ENCODE measurements at places on chromosomes 11 and 22.

- DNase-seq = no peak
These were observed 56.8 kb downstream of the C22orf31 start for GRCh38 chr22:29004647-29005371.

DNA sequence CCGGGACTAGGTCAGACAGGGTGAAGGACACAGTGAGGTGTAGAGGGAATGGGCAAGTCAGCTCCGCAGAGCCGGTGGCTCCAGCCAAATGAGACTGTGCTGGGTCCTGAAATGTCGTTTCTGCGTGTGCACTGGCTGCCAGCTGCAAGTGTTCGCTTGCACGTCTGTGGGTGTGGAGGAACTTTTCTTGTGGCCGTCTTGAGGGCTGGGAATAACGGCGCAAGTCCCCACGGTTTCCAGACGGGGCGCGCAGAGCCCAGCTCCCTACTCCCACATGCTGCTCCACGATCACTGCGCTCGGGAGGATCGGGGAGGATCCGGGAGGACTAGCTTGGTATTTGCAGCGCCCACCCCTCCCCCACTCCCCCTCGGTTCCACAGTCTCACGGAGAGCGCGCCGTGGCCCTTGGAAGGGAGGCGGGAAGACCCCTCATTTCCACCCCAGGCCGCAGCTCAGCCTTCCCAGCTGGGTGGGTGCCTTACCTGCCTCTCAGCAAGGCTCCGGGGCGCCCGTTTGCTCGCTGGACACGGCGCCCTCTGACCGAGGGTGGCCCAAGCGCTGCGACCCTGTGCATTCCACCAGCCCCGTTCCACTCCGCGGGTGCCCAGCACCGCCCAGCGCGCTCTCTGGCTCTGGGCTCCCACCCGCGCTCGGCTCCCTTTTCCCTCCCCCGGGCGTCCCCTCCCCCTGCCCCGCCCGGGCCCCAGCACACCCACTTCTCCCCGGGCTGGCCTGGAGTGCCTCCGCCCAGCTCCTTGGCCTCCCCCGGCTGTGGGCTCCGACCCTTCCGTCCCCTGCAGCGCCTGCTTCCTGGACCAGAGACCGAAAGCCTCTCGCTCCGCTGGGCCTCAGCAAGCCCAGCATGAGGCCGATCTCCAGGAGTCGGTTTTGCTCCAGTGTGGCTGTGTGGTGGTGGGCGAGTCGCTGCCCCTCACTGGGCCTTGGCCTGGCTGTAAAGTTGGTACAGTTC is at the start of gene KCNE3:
KCNE3 (minus strand) TSS at position 634 of the 970 bp plus-strand sequence. CDS start 9,986 bp downstream, outside the sequence.
- DNase-seq = no peak

DNA sequence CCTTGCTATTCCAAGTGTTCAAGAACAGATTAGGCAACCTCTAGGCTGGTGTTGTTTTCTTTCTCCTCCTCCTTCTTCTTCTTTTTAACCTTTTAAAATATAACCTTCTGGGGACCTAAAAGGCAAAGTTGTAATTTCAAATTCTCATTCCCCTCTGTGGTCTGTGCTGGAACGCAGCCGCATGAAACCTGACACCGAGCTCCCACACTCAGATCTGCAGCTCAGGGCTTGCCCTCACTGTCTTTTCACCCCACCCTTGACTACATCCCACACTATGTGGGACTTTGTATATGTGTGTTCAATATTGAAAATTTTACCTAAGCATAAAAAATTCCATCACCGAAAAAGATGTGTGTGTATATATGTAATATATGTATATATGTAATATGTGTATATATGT is 62.0 kb upstream of the ARHGAP42 start:
- DNase-seq = no peak

DNA sequence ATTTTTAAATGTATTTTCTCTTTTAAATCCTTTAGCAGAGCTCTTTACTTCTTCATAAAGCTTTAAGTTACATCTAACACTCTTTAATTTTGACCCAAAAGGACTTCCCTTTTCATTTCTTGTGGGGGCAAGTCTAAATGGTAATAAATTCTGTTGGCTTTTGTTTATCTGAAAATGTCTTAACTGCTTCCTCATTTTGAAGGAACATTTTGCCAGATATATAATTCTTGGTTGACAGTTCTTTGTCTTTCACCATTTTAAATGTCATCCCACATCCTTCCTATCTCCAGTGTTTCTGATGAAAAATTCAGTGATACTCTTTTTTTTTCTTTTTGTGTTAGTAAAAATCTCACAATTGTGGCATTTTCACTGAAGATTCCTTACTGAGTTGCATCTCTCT is 44.7 kb upstream of the ZBTB44 start:
- no peak for DNase-seq

GRCh38 chr11:73194034-73194507 is 24.0 kb upstream of the P2RY2 start:
- DNase-seq = no peak

GRCh38 chr11:73384872-73385689 is 8.9 kb downstream of the RELT start:
- no peak for DNase-seq

DNA sequence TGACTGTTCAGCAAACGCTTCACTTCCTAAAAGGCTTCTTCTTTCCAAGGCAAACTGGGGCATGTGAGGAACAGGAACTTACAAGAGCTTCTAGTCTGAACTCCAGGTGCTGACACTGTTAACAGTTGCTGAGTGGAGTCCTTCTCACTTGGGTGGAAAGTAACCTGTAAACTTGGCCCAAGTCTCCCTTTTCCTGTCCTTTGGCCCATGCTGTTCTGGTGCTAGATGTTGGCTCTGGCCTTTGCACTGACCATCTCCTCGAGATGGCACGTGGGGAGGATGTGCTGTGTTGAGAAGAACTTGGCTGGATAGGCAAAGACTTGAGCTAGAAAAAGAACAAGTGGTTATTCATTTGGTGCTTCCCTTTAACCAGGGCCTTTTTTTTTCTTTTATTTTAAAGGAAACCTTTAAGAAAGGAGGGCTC is 53.6 kb downstream of the PTPRJ start:
- DNase-seq = no peak

DNA sequence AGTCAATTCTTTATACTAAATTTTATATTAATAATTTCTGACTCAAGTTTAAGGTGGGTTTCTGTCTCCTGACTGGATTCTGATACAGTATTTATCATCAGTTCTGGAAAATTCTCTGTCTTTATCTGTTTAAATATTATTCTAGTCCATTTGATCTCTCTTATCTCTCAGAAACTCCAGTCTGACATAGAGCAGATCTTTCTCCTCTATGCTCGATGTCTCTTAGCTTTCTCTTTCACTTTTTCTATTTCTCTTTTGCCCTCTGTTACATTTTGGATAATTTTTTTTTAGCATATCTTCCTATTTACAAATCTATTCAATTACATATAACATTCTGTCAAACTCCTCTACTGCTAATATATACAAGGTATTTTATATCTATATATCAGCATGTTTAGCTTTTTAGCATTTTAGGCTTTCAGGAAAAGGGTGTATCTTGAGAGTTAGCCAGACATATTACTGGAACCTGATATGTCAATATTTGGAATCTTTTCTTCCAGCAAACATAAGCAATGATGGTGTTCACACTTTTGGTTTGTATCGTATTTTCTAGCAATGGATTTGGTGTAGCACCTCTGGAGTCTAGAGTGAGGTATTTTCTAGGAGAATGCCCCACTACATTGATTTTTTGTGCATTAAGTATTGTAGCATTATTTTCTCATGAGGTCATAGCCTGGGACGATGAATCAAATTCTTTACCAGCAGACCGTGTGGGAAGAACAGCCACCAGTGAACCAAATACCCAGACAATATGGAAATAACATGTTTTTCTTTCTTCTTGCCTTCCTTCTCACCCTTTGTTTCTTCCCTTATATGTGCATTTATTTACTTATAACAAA is 4.1 kb upstream of the NNMT start:
- no peak for DNase-seq

- DNase-seq = no peak
These were observed 382.9 kb downstream of the BRD1 start for GRCh38 chr22:49444781-49445180.

DNA sequence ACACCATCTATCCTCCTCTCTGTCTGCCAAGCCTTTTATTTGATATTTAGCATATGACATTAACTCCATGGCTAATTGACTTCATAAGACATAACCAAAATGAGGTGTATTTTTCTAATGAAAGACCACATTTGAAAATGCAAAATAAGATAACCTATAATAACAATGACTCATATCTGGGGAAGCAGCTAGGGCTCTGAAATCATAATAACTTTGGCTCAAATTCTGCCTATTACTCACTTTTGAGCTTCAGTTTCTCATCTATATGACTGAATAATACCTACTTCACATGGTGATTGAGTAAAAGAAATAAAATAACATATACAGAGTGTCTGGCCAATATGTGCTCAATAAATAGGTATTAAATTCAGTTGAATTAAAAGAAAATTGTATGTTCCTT is 1419.8 kb upstream of the TENM4 start:
- no peak for DNase-seq

DNA sequence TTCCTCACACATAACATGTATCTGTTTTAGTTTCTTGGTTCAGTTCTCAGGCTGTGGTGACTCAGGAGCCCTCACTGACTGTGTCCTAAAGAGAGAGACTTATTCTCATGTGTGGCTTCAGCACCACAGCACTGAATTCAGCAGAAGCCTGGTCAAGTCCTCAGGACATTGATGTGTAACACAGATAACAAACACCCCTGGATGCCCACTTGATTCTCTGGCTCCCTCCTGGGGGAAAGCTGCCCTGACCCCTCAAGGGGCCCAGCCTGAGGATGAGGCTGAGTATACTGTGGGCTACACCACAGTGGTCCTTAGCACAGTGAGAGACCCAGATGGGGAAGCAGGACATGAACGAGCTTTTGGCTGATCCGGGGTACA is 87.2 kb upstream of the VPREB1 start:
- no peak for DNase-seq

- DNase-seq = no peak
These were observed 609.0 kb downstream of the TBC1D22A start for GRCh38 chr22:47371263-47372090.

- no peak for DNase-seq
These were observed 18.6 kb upstream of the SCN2B start for GRCh38 chr11:118194835-118195627.

DNA sequence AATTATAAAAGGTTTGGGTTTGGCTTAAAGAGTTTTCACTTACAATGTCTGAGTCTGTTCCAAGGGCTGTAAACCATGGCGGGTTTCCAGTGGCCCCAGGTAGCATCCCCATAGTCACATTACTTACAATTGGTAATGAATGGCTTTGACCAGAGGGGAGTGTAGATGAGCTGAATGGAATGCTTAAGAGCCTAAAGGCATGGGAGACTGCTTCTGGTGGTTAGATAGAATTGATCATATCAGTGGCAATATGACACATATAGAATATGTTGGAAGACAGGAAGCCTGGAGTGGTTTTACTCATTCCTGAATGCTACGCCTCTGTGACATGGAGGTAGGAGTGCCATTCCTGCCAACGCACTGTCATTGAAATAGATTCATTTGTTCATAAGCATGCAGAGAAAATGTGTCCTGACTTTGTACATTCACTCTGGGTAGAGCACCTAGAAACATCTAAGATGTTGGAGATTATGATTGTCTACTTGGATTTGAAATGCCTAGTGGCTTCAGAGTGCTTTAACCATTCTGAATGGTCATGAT is 183.3 kb downstream of the BLID start:
- no peak for DNase-seq

- DNase-seq = no peak
These were observed 98.6 kb upstream of the AKIP1 start for GRCh38 chr11:8812438-8812837.

DNA sequence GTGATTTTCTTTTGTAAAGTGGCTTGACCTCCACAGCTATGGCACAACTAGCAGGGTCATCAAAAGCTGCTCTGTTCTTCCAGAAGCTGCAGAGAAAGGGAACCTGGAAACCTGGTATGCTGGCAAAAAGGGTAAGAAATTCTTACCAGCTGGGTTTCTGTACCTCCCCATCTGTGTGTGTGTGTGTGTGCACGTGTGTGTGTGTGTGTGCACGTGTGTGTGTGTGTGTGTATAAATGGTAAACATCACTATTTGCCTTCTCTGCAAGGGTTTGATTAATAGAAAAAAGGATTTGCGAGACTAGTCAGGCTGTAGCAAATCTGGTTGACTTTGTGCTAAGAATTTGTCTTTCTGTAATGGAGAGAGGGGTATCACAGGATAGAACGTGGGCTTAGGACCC is 4.7 kb upstream of the MRPL17 start:
- no peak for DNase-seq
